Stromal cell of bone marrow (primary cell): ENCODE measurements at places on chromosomes 11 and 22.

DNA sequence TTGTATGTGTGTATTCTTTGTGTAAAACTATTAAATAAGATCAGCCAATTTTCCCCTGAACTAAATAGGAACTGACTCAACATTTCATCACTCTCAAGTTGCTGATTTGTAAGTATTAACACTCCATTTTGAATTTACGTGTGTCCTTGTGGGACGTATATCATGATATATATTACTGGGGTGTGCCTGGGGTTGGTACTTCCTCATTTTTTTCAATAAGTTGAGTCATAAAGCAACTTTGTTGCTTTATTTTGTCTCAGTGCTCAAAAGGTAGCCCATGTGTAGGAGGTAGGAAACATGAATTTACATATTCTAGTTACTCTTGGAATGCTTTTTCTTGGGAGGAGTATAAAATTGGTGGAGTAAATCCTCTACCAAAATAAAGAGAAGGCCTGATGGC, 193.9 kb upstream of the RAG2 start:
- no peak for DNase-seq

- DNase-seq, result no peak
These were observed 516 bp downstream of the LRFN4 start for GRCh38 chr11:66857234-66857926.

- no peak for DNase-seq
These were observed 31.0 kb downstream of the SIK2 start for GRCh38 chr11:111633248-111633647.

- DNase-seq, result no peak
These were observed 17.2 kb downstream of the MRPL23 start for GRCh38 chr11:1964348-1964747.

- peak; percentile 68 for DNase-seq
These were observed 136.2 kb downstream of the OSBP2 start for GRCh38 chr22:30830907-30831306.

GRCh38 chr11:103378931-103379330, 269.7 kb downstream of the DYNC2H1 start:
- DNase-seq, result no peak

DNA sequence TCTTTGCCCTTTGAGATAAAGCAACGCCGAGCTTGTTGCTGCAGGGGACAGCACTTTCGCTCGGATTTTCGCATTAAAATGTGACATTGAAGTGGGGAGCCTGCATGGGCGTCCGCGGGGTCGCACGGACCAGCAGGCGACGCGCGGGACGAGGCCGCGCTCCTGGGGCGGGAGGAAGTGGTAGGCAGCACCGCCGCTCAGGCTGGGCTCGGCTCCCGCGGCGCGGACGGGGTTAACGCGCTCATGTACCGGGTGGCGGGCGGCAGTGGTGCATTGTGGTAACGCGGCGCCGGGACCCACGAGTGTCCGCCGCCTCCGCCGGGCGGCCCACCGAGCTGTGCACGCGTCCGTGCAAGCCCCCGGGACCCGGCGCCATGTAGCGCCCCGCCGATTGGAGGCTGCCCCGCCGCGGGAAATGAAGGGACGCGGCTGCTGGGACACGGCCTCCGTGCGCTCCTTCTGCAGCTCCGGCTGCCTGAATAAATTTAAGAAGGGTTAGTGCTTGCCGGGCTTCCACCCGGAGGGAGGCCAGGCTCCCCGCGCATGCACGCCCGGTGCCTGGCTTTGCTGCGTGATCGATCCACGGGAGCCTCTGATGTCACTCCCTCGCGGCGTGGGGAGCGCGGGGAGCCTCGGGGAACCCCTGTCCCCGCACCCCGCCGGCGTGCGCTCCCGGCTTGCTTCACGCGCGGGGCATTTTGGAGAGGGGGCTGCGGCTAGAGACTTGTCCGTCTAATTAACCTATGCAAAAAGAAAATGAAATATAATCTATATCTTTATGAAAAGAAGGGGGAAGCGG, 127.7 kb downstream of the OSBP2 start:
- no peak for DNase-seq

DNA sequence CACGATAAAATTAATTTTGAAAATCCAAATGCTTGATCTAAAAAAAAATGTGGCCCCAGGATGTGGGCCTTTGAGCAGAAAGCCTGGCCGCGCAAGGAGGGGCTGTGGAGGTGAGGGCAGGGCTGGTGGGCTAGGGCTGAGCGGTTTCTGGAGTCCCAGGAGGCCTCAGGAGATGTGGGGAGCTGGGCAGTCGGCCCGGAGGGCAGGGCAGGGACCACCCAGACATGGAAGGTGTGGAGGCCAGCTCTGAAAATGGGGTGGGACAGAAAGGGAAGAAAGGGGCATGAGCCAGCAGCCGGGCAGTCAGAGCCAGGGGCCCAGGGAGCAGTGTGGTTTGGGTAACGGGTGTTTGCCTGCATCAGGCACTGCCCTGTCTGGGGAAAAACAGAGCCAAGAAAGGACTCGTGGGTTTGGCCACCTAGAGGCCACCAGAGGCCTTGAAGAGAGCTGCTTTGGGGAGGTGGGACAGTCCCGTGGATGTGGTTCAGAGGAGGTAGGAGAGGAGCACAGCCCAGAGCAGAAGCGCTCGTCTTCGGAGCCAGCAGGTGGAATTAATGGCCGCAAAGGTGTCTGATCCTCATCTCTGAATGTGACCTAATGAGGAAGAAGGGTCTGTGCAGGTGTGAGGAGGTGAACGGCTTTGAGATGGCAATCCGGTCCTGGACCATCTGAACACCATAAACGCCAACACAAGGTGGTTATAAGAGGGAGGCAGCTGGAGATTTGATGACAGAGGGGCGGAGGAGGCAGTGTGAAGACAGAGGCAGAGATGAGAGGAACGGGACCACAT, 50.2 kb downstream of the IGF2 start:
- DNase-seq, result no peak

GRCh38 chr11:115060840-115061239, 382.5 kb downstream of the NXPE2 start:
- DNase-seq, result no peak

DNA sequence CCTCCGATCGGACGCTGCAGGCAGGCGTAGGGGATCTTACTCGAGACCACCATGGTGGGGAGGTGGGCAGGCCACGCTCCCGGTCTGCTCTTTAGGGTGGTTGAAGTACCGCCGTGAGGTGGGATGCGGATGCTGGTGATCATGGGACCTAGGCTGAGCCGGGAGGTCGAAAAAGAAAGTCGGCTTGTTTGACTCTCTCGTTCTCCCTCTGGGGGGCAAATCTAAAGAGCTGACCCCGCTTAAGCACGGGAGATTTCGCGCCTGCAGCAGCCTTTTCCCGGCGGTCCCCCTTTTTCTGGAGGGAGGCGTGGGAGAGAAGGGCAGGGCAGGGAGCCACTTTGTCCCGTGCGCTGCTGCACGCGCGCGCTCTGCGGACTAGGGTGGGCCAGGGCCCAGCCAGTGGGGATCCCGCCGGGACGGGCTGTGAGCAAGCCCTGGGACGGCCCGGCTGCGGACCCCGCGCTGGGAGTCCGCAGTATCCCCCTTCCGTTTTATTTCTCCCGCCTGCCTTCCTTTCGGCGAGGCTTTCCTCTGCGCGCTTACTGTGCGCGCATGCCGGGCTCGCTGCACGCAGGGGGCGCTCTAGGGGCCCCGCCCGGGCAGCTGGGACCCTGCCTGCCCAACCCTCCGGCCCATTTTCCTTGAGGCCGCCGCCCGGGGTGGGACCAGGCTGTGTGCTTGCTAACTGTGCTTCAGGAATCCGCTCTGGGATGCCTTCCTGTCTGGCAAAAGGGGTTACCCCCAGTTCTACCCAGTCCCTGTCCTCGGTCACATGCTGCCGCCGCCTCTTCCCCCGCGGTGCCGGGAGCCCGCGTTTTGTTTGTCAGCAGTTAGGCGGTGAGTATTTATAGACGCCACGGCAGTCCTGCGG, 81.0 kb downstream of the PRR5L start:
- DNase-seq, result no peak

GRCh38 chr11:8605971-8606563, 12.0 kb upstream of the STK33 start:
- no peak for DNase-seq

DNA sequence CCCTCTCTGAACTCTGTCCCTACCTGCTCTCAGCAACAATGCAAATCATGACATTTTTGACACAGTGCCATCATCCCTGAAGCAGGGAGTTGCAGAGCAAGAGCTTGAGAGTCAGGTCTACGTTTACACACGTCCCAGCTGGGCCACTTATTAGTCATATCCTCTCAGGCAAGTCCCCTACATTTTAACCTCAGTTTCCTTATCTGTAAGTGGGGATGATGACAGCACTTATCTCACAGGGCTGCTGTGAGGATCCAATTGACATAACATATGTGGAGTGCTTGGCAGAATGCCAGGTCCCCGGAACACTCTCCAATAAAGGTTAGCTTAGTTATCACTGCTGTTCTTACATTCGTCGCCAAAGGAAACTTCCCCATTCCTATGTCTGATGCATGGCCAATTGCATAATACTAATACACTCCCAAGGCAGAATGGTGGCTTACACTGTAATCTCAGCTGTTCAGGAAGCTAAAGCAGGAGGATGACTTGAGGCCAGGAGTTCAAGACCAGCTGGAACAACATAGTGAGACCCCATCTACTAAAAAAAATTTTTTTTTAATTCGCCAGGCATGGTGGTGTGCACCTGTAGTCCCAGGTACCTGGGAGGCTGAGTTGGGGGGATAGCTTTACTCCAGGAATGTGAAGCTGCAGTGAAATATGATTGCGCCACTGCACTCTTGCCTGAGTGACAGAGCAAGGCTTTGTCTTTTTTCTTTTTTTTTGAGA, 16.6 kb downstream of the ASCC2 start:
- no peak for DNase-seq
